Activated CD4-positive, alpha-beta T cell treated with anti-CD3 and anti-CD28 coated beads, Interleukin-2, amount 50 U/mL, for 1 hour (primary cell): ENCODE measurements at places on chromosomes 7 and 10.

GRCh38 chr10:48768926-48769325 lies 84.3 kb downstream of the WDFY4 start:
- DNase-seq, result no peak

DNA sequence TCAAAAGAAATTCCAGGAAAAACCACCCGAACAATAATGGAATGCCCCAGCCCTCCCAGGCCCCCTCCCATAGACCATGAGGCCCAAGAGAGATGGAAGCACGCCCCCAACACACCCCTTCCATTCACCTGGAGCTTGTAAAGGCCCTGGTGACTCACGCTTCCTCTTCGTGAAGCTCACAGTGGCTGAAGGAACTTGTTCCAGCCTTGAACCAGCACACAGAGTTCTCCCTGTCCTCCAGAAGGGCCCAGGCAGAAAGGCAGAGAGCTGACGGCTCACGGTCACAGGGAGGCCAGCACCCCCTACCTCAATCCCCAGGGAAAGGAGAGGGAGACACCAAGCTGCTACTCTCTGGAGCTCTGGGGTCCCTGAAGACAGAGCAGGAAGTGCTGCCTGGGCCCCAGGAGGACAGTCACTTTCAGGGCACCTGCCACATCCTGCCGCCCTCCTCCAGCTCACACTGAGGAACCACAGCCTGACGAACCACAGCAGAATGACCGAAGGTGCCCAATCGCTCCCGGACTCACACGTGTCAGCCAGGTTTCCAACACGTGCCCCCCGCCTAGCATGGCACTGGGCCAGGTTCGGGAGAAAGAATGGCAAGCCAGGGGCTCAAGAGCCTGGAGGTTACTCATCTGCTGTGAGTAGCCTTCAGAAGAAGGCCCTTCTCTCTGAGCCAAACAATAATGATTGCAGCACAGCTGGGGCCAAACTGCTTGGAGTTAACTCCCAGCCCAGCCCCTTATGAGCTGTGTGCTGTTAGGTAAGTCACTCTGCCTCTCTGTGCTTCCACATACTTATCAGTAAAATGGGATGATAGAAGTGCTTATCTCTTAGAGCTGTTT lies 52.8 kb downstream of the DLG5 start:
- no peak for DNase-seq

- no peak for DNase-seq
These were observed 40.0 kb upstream of the TM9SF3 start for GRCh38 chr10:96626795-96627194.

- peak; percentile 28 for DNase-seq
These were observed 101.9 kb upstream of the TNRC18 start for GRCh38 chr7:5525271-5526099.

DNA sequence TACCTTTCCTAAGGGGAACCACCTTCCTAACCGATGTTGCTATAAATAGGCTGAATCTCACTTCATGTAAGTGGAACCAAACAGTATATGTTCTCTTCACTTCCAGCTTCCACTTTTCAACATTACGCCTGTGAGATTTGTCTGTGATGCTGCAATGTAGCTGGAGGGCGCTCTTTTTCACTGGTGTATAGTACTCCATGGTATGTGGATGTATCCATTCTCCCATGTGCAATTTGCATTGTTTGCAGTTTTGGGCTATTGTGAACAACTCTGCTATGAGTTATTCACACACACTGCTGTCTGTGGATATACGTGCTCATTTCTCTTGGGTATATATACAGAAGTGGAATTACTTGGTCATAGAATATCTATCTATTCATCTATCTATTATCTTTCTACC lies 75.9 kb upstream of the GNA12 start:
- no peak for DNase-seq

- no peak for DNase-seq
These were observed 53.5 kb downstream of the MGMT start for GRCh38 chr10:129520440-129521080.

DNA sequence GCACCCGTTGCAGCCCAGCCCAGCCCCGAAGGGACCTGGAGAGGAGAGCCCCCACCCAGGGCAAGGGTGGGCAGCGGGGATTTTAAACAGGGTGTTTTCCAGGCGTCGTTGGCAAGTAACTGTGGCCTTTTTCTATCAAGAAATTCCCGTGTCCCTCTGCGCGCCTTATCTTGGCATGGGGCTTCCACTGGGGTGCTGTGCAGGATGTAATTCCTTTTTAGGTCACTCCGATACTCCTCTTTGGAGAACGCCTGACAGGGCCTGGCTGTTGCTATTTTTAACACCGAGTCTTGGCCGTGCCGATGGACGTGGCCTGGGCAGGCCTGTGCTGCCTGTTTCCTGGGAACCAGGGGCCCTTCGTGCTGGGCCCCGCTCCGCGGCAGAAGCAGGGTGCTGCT lies 93.8 kb downstream of the INPP5A start:
- no peak for DNase-seq

GRCh38 chr7:150727381-150727780 lies 9.8 kb upstream of the GIMAP5 start:
- no peak for DNase-seq

DNA sequence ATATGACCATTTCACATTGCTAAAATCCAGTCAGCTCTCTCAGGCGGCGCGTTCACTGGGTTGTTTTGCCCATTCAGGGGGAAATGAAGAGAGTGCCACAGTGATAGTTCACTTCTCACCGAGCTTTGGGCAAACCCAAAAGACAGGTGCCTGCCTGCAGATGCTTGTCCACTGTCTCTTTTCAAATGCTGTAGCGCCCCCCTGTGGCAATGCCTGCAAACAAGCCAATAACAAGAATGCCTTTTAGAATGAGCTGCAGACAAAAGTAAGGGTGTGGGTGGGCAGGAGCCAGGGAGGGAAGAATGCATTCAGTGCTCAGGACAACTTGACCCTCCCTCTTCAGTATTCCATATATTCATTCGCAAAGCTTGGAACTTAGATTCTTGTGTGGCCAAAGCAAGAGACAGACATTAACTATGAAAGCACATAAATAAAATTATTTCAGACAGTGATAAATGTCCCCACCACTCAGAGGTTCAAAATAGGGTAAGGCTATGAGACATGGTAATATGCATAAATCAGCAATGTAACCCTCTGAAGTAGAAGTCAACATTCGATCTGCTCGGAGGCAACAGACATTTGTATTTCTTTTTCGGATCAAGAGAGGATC lies 86.9 kb downstream of the JAZF1 start:
- peak; percentile 46 for DNase-seq
